Activated CD4-positive, alpha-beta T cell treated with anti-CD3 and anti-CD28 coated beads for 1 hour (primary cell): ENCODE measurements at places on chromosomes 4 and X.

DNA sequence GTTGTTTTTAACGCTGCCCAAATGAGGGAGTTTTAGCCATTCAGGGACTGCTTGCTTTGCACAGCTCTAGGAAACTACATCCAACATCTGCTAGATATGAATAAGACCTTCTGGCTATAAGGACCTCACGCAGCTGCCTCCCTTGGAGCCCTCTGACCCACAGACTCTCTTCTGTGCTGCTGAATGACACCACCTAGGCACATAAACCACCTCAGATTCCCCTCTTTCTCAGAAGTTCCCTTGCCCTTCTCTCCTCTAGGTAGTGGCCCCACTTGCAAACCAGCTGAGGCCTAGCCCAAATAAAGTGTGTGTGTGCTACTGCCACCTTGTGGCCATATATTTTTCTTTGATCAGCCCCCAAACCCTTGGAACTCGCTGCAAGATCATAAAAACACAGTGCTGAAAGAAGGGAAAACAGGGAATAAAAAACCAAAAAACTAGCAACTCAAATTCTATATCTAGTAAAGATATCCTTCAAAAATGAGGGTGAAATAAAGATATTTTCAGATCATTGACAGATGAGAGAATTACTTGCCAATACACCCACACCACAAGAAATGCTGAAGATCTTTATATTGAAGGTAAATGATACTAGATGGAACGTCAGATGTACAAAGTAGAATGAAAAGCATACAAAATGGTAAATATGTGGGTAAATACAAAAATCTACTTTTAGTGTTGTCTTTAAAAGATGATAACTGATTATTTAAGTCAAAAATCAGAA lies 265.9 kb downstream of the ADAMTS3 start:
- DNase-seq, result peak; percentile 7

DNA sequence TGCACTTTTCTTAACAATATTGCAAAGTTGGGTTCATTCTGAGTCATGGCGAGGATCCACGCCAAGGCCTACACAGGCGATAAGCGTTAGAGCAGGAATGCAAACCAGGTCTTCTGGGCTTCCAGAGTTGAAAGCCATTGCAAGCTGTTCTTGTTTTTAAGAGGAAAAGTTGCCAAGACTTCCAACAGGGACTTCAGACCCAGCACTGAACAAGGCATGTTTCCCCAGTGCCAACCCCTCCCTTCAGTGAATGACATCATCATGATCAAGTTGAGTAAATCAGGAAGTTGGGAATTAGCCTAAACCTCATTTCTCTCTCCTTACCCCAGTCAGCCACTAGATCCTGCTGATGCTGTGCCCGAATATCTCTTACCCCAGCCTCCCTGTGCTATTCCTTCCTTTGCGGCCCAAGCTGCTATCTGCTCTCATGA lies 355.1 kb downstream of the HS3ST1 start:
- no peak for DNase-seq

DNA sequence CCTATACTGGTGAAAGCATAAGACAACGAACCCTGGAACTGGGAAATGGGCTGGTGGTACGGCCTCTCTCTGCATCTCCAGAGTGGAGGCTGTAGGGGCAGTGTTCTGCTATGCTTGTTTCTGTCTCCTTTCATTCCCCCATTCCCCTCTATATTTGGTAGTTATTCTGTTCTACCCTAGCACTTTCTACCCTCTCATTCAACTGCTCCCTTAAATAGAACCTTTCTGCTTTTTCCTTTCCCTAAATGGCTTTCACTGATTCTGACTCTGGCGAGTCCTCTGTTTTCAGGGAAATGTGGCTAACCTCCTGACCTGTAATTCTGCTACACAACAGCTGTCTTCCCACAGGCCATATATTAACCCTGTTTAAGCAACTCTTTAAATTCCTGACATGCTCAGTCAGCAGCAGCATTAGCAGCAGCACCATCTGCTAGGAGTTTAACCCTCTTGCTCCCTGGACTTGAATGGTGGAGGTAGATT lies 94.2 kb downstream of the CXCL13 start:
- no peak for DNase-seq

- DNase-seq, result no peak
Measured at GRCh38 chr4:102076622-102077021, 268.7 kb downstream of the SLC39A8 start.

- no peak for DNase-seq
Measured at GRCh38 chr4:3673716-3674478, 92.3 kb upstream of the ADRA2C start.

GRCh38 chr4:112144546-112145325 lies 518 bp upstream of the FAM241A start:
- no peak for DNase-seq

DNA sequence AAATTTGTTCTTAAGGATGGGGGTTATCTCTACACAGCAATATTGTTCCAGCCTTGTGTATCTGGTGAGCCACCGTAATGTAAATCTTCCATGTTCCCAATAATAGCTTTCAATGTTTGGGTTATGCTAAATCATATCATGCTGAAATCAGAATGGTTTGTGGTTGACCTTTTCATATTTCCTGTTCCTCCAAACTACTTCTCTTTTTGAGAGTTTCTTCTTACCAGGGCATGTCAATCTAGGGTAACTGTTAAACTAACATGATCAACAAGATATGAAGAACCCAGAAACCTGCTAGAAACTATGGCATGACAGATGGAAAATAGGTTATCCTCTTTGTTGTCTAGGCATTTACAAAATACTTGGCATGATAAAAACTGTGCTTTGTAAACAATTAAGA lies 22.0 kb downstream of the TNMD start:
- DNase-seq, result no peak

DNA sequence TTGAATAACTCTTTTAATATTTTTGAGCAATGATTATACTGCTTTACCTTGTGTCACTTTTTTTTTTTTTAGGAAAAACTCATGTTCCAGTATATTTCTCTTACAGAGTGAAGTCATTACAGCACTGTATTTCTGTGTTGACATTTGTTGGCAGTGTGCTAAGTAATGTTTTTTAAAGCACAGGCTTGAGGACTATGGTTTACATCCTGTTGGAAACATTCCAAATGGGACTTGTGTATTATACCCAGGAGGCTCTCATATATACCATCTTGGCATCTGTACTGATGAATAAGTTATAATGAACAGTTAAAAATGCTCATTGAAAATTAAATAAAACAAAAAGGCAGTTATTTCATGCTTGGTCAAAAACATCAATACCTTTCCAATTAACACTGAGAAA lies 33.8 kb downstream of the CEP44 start:
- no peak for DNase-seq

DNA sequence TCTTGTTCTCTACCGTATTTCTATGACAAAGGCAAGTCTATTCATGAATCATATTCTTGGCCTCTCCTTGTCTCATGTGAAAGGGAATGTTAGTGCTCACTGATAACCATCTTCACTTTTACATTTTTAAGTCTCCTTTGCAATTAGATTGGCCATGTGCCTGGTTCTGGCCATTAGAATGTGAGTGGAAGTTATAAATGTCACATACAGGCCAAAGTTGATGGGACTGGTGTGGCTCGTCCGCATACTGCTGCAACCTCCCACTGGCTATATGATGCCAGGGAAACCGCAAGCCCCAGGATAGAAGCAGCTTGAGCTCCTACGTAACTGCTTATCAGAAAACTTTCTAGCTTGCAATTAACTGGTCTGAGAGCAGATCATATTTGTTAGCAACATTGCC lies 86.1 kb downstream of the MAGEC1 start:
- no peak for DNase-seq

DNA sequence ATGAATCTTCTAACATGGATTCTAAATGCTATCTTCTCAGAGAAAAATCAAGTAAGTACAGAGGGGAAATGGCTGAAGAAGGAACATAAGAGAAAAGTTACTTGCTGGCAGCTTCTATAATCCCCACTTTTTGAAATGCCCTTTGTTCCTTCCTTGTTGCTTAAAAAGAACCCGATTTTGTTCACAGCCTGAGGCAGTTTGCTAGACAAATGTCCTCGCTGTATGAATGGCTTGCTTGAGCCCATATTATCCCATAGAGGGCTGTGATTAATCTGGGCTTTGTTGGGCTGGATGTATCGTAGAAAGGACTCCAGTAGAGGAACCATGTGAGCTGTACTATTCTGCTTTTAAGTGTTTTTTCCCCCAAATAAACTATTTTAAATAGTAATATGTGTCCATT lies 134.3 kb upstream of the FGF13 start:
- no peak for DNase-seq

GRCh38 chr4:2804973-2805501 lies 12.2 kb downstream of the SH3BP2 start:
- no peak for DNase-seq

GRCh38 chr4:41784191-41784979 lies 35.9 kb upstream of the PHOX2B start:
- no peak for DNase-seq

GRCh38 chrX:119757979-119758730 lies at the start of gene SOWAHD:
TSS of gene SOWAHD (plus strand) at chrX:119758588. CDS start at chrX:119758668, 80 bp downstream.
- DNase-seq, result no peak

GRCh38 chr4:130322439-130322838 lies 1226.5 kb downstream of the C4orf33 start:
- no peak for DNase-seq

DNA sequence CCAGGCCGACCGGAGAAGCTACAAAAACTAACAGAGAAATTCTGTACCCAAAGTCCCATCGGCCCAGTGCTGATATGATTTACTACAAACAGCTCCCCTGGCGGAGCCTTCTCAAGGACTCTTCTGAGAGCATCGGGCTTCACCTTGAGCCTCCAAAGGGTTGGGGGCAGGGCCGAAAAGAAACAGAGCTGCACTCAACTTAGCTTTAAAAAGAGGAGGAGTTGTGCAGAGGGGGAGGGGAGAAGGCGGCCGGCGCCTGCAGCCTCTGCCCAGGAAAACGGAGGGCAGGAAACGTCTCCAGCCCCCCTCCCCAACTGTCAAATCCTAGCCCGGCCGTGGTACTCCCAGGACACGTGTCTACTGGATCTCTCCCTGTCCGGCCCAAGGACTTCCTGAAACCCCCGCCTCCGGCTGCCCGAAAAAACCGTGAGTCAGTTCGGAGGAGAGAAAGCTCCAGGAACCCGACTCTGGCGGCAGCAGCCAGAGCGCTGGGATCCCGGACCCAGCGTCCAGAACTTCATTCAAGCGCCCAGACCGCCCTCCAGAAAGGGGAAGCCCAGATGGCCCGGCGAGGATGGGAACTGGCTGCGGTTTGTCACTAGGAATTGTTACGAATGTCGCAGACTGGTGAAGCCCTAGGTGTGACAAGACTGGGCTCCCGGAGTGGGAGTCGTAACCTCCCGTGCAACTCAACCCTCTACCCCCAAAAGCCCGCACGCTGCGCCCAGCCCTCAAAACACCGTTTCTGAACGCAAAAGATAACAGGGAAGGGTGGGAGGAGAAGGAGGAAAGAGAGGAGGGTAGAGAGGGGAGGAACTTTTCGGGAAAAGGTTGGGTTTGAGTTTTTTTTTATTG lies 973 bp downstream of the ADAMTS3 start:
- no peak for DNase-seq

GRCh38 chr4:48134081-48134480 lies at the start of gene TXK:
TSS of gene TXK (minus strand) at chr4:48134250. CDS start at chr4:48134170, 80 bp downstream.
- DNase-seq, result no peak

DNA sequence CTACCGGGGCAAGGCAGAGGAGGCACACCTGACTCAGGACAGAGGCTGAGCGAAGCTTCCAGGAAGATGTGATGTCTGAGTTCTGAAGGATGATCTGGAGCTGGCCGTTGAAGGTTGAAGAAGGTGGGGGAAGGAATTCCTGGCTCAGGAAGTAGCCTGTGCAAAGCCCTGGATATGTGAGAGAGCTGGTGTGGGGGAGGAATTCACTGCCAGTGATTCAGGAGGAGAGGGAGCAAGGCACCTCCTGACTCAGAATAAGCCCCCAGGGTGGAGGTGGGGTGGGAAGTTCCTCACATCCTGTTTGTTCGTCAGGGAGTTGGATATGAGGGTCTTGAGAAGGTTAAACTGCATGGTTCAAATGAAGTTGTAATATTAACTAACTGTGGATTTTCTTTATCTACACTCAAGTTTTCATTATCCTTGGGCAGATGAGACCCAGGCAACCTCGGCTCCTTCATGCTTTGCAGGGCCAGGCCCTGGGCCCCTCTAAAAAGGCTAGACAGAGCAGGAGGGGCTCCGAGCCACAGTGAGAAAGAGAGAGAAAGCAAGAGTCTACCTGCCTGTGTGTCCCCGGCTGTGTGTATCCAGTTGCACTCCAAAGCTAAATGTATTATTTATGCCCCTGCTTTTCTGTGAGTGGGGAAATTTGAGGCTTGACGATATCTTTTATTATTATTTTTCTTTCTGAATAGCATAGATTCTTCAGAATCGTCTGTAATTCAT lies 7.1 kb downstream of the NHSL2 start:
- DNase-seq, result no peak

DNA sequence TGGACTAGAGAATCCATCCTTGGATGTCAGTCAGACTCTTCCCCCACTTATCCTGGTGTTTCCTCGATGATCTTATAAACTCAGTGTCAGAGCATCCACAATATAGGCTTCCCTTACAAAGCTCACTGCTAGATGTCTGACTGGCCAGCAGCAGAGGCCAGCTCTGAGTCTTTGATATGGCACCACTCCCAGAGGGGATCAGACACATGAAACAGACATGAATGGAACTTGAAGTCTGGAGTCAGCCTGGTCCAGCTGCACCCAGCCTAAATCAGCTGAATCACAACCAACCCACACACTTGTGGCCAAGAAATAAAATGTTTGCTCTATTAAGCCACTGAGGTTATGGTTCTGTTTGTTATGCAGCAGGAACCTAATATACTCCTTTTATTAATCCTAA lies 129.6 kb upstream of the MED14 start:
- no peak for DNase-seq

- no peak for DNase-seq
Measured at GRCh38 chr4:173401063-173401462, 2.1 kb upstream of the SCRG1 start.

GRCh38 chr4:78561677-78562076 lies 10.1 kb downstream of the ANXA3 start:
- DNase-seq, result no peak
